ENCODE measurements at places on chromosomes 7 and 10.

DNA sequence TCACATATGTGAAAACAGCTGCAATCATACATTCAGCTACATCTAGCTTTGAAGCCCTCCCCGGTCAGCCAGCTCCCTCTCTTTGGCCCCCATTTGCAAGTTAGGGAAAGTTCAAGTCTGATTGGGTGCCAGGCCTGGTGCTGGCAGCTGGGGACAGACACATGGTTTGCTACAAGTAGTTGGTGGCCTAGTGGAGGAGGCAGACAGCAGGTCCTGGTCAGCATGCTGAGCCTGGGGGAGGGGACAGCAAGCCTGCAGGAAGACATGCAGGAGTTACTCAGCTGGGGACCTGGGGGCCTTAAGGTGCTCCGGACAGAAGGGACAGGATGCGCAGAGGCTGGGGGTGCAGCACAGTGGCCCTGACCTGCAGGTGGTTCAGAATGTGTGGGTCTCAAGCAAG, 956.9 kb upstream of the ZNF722 start:
- DNase-seq = no peak

DNA sequence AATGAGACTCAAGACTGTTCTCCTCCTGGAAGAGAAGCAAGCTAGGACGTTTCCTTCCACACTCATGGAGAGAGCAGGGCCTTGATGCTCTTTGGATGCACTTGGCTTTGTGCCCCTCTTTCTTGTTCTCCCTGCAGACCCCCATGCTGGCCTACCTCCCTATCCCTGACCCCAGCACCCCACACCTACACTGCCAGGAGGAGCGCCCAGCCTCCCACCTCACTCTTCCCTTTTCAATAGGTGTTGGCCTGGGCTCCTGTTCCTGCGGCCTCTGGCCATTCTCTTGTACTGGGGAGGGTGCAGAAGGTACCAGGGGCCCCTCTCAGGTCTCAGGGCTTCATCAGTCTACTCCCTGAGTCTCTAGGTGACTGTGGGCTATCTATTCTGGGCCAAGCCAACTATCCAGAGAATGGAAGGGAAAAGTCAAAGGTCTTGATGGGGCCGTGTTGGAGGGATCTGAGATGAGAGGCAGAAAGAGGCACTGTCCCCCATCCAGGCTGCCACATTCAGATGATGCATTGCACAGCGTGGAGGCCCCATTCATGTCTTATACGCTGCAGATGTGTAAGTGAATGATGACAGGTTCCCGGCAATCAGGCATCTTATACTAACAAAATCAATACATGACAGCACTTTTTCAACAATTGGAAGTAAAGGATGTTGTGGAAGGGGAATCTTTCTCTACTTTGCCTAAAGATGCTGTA, 32.7 kb upstream of the LOXL4 start:
- DNase-seq = no peak

GRCh38 chr10:21336476-21337170, 188.9 kb downstream of the SKIDA1 start:
- no peak for DNase-seq

GRCh38 chr10:15439341-15439842, 68.3 kb upstream of the FAM171A1 start:
- DNase-seq = no peak

Data from GM20000 (cell line).